SK-N-SH (cell line): ENCODE measurements at places on chromosomes 3 and 15. TPM values are rescaled to one million over a fixed set of nuclear protein-coding genes. Genes with fewer than 3 reads are reported as not detected.

DNA sequence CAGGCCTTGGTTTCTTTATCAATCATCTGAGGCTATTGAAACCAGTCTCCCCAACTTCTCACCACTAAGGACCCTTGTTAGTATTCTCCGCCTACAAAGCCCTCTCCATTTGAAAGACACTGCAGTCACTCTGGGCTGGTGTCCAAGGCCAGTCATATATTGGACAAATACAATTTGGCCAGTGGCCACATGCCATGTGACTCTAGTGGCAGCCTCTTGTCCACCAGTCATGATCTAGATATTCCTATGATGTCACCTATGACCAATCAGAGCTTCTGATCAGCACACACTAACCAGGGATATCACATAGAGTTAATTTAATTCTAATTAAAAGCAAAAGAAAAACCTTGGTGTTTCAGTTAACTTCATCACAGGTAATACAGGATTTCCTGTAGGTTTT, 68.2 kb downstream of the RAB11A start:
- peak; percentile 43 for DNase-seq
- H3K36me3 ChIP-seq, result no peaks in the 10 kb centered on the region
- H3K4me3 ChIP-seq, result no peak overlapping the region
- H3K27ac ChIP-seq, result no peak overlapping the region

DNA sequence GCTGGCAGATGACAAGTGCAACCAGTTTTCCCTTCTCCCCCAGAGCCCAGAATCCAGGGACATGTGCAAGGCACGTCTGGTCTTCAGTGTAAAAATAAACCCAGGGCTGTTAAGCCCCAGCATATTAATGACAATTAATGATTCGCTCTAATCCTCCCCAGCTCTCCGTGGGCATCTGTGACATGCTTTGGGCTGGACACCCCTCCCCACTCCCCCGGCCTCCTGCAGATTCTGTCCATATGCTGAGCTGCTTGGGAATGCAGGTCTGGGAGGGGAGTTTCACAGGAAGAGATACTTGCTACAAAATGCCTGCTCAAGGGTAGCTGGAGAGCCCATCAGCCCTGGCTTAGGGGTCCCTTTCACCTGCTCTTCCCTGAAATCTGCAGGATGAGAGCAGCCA, 43.0 kb upstream of the NTRK3 start:
- no peak overlapping the region for H3K27ac ChIP-seq
- no peaks in the 10 kb centered on the region for H3K36me3 ChIP-seq
- DNase-seq, result peak; percentile 37

DNA sequence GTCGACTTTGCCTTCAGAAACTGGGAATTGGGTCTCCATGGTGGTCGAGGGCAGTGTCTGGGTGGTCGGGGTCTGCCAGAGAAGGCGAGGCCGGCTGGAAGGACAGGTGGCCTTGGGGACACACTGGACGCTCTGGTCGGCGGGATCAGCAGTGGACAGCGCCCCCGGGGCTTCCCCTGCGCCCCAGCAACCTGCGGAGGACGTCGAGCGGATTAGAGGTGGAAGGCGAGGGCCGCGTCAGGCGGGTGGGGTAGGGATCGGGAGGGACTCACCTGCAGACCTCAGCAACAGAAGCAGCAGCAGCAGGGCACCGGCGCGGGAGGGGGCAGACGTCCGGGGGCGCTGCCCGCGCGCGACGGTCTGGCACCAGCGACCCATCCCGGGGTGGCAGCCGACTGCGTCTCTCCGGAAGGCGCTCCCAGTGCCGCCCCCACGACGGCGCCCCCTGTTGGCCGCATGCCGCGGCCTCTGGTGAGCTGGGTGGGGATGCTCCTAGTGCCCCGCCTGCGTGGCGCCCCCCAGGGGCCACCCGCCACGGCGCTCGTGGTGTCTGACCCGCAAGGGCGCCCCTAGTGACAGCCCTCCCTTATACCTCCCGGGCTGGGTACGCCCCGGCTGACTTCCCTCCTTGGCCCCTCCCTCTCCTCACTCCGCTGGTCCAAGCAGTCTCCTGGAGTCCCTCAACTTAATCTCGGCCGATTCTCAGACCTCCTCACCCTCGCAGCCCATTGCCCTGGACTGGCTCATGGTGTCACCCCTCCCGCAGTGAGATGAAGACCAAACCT, at the start of gene PRSS50:
TSS of gene PRSS50 (minus strand) at position 423 of the 785 bp plus-strand sequence. CDS start at position 378, 45 bp downstream.
- peak; percentile 68 for DNase-seq
- H3K27me3 ChIP-seq, result no peaks in the 10 kb centered on the region
- H3K36me3 ChIP-seq, result no peaks in the 10 kb centered on the region
- no peaks in the 10 kb centered on the region for H3K4me1 ChIP-seq

DNA sequence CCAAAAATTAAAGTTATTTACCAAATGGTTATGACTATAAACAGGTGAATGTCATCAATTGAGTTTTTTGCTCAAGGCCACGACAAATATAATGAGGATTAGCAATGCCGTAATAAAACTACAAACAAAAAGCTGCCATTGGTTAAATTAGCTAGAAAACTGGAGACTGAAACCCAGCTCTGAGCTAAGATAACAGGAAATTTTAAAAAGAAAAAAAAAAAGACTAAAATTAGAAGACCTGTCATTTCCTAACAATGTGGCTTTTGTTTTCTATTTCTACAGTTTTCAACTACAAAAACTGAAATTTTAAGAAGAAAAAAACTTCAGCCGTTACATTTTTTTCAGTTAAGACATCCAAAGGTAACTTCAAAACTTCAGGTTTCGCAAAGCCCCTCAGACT, 9.7 kb downstream of the SLC12A6 start:
- DNase-seq, result no peak
- no peaks in the 10 kb centered on the region for H3K36me3 ChIP-seq
- no peaks in the 10 kb centered on the region for H3K27me3 ChIP-seq
- no peak overlapping the region for H3K27ac ChIP-seq

DNA sequence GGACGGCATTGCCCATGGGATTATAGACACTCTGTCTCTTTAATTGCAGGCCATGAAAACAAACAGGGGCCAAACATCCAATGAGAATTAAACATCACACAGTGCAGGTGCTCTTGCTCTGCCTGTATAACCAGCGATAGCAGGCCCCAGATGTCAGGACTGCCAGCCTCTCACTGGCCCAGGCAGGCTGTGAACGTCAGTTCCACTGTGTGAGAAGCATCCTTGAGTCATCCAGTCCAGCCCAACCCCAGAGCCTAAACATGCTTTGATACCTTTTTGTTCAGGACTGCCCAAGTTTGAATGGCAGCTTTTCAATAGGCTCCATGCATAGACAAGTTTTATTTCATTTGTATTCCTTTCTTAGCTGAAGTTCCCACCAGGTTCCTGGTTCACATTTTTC, 189.8 kb downstream of the SLCO3A1 start:
- H3K4me3 ChIP-seq, result no peak overlapping the region
- no peak for DNase-seq
- H3K27me3 ChIP-seq, result no peaks in the 10 kb centered on the region
- no peak overlapping the region for H3K27ac ChIP-seq
- no peaks in the 10 kb centered on the region for H3K36me3 ChIP-seq

- no peak overlapping the region for H3K4me3 ChIP-seq
- H3K27ac ChIP-seq, result no peak overlapping the region
- H3K27me3 ChIP-seq, result no peaks in the 10 kb centered on the region; the same call in 1 of the 2 replicates
- peaks cover 10% of the 10 kb centered on the region; the same call in 1 of the 2 replicates for H3K4me1 ChIP-seq
These were observed 64.7 kb downstream of the ISG20 start for GRCh38 chr15:88703533-88703932.

DNA sequence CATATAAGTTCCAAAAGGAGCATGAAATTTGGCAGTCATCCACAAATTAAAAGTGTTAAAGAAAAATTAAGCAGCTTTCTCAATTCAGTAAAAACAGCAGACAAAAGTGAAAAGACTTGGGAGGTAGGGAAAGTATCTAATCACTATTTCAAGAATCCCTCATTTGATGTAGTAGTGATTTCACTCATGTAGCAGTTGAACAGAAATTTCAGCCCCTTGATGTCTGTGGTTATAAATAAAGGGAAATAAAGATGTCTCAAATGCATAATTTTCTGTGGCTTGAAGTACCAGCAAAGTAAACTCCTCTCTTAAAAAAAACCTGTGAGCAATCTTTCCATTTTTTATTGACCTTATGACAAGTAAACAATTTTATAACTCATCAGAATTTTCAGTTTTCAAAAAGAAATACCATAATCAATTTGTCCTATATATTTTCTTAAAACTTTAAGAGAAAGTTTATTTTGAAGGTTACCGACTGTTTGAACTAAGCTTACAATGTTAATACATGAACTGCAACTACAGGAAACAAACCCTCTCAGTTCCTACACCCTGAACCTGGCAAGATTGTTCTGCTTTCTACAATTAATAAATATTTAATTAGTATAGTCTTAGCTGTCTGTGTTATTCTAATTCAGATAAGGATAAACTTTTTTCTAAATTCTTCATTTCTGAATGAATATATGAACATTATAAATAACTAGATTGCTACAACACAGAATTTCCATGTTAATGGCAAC, 94.2 kb downstream of the CBLB start:
- H3K27me3 ChIP-seq, result no peaks in the 10 kb centered on the region
- H3K36me3 ChIP-seq, result no peaks in the 10 kb centered on the region
- no peak overlapping the region for H3K4me3 ChIP-seq
- H3K4me1 ChIP-seq, result no peaks in the 10 kb centered on the region
- no peak for DNase-seq

- DNase-seq, result no peak
- H3K4me1 ChIP-seq, result peaks cover 21% of the 10 kb centered on the region
- H3K27me3 ChIP-seq, result no peaks in the 10 kb centered on the region
- no peak overlapping the region for H3K4me3 ChIP-seq
- no peak overlapping the region for H3K27ac ChIP-seq
These were observed 27.6 kb upstream of the UTS2B start for GRCh38 chr3:191357909-191358308.

GRCh38 chr3:71237672-71238071, 345.9 kb downstream of the FOXP1 start:
- no peaks in the 10 kb centered on the region for H3K4me1 ChIP-seq
- H3K36me3 ChIP-seq, result no peaks in the 10 kb centered on the region
- H3K4me3 ChIP-seq, result no peak overlapping the region

DNA sequence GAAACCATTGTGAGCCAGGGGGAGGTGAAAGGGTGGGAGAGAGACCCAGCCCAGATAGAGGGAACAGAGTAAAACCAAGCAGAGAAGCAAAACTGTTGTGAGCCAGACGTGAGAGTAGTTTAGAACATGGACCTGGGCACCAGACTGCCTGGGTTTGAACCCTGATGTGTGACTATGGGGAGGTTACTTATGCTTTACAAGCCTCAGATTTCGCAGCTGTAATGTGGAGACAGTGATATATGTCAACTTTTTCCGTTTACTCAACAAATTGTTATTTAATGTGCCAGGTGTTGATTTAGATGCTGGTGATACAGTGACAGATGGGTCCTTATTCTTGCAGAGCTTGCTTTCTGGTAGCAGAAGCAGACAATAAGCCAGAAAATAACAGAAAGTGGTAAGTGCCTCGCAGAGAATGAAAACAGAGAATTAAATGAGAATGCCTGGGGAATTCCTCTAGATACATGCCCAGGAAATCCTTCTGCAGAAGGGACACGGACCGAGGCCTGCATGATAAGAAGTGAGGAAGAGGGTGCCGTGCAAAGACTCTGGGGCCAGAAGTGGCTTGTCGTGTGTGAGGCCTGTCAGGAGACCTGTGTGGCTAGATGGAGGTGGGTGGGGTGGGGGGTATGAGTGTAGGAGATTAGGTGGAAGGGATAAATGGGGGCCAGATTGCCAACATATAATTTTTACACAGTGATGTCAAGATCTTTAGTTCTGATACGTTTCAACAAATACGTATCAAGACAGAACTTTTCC, 15.0 kb downstream of the KAT2B start:
- H3K36me3 ChIP-seq, result no peaks in the 10 kb centered on the region
- H3K27ac ChIP-seq, result peak overlapping the region; percentile 65
- H3K4me1 ChIP-seq, result peaks cover 19% of the 10 kb centered on the region; the same call in 1 of the 2 replicates
- H3K27me3 ChIP-seq, result no peaks in the 10 kb centered on the region
- peak; percentile 23 for DNase-seq

DNA sequence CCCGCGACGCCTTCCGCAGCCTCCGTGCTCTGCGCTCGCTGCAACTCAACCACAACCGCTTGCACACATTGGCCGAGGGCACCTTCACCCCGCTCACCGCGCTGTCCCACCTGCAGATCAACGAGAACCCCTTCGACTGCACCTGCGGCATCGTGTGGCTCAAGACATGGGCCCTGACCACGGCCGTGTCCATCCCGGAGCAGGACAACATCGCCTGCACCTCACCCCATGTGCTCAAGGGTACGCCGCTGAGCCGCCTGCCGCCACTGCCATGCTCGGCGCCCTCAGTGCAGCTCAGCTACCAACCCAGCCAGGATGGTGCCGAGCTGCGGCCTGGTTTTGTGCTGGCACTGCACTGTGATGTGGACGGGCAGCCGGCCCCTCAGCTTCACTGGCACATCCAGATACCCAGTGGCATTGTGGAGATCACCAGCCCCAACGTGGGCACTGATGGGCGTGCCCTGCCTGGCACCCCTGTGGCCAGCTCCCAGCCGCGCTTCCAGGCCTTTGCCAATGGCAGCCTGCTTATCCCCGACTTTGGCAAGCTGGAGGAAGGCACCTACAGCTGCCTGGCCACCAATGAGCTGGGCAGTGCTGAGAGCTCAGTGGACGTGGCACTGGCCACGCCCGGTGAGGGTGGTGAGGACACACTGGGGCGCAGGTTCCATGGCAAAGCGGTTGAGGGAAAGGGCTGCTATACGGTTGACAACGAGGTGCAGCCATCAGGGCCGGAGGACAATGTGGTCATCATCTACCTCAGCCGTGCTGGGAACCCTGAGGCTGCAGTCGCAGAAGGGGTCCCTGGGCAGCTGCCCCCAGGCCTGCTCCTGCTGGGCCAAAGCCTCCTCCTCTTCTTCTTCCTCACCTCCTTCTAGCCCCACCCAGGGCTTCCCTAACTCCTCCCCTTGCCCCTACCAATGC, 2.0 kb downstream of the ISLR start:
- H3K4me1 ChIP-seq, result peaks cover 50% of the 10 kb centered on the region
- no peaks in the 10 kb centered on the region for H3K36me3 ChIP-seq
- H3K27ac ChIP-seq, result no peak overlapping the region
- H3K27me3 ChIP-seq, result no peaks in the 10 kb centered on the region
- no peak overlapping the region for H3K4me3 ChIP-seq
- DNase-seq, result peak; percentile 30

DNA sequence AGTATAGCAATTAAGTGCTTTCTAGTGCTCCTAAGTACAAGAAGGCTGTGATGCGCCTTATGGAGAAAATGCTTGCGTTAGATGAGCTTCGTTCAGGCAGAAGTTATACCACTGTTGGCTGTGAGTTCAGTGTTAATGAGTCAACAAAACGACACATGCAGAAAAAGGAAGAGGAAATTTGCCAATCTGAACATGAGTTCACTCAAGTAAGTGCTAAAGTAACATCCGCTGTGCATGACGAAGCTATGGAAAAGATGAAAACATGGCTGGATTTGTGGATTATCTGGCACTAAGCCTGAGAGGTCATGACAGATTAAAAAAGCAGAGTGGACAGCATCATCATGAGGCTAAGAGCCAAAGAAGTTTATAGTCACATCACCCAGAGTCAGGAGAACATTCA, 36.9 kb downstream of the SH3BP5 start:
- DNase-seq, result no peak
- no peaks in the 10 kb centered on the region for H3K27me3 ChIP-seq
- H3K4me1 ChIP-seq, result peaks cover 5% of the 10 kb centered on the region
- no peak overlapping the region for H3K27ac ChIP-seq

GRCh38 chr15:77821188-77821958, 188.7 kb upstream of the LINGO1 start:
- no peak overlapping the region for H3K27ac ChIP-seq
- H3K36me3 ChIP-seq, result no peaks in the 10 kb centered on the region
- H3K4me3 ChIP-seq, result no peak overlapping the region
- H3K4me1 ChIP-seq, result no peaks in the 10 kb centered on the region

RARB gene
- polyA plus RNA-seq, result 10.7 and 15.2 TPM in 2 replicates

SEMA3F gene
- polyA plus RNA-seq, result 23.9 and 30.4 TPM in 2 replicates

GOLGA6D gene
- polyA plus RNA-seq, result 0.02 TPM in 1 of 2 replicates, not detected in the other

TEX55 gene
- polyA plus RNA-seq, result not detected in 2 replicates

SLC28A1 gene
- not detected in 2 replicates for polyA plus RNA-seq
